ENCODE measurements at places on chromosomes 16 and 17.

GRCh38 chr17:51745993-51746392 lies 412.5 kb downstream of the CA10 start:
- no peak for DNase-seq

GRCh38 chr17:83203073-83203471 lies 123.7 kb downstream of the METRNL start:
- no peak for DNase-seq

DNA sequence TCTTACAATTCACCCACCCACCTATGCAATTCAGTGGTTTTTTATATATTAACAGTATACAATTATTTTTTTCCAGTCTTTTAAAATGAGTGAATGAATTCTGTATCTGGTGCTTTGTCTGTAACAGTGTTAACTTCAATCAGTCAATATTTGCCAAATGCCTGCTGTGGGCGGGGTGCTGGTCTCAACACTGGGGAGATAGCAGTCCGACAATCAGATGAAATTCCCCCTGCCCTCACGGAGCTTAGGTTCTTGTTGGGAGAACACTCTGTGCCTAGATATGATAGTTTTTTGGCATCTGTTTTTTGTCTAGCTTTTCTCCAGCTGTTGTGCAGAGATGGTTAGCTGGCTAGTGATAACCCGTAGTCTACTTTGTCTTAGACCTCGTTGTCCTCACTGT lies 201.1 kb downstream of the SNX29 start:
- no peak for DNase-seq

GRCh38 chr16:86661706-86662105 lies 83.4 kb downstream of the FOXL1 start:
- no peak for DNase-seq

- no peak for DNase-seq
Observed at GRCh38 chr17:33385713-33386112, 92.6 kb upstream of the ASIC2 start.

DNA sequence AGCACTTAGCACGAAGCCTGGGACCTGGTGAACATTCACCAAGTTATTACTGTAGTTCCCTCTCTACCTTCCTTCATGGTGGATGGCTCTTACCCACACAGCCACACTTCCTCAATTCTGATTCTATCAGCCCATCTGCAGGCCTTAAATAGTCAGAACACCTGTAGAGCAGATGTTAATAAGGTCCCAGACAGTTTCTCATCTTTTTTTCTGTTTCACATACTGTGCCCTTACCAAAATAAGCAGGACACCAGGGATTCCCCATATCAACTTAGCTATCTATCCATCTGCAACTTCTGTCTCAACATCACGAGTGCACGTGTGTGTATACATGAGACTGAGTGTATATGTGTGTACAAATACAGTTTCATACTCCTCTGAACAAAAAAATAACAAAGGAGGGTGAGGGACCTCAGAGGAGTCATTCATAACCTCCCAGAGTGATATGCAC lies 2.8 kb downstream of the RECQL5 start:
- peak; percentile 68 for DNase-seq

DNA sequence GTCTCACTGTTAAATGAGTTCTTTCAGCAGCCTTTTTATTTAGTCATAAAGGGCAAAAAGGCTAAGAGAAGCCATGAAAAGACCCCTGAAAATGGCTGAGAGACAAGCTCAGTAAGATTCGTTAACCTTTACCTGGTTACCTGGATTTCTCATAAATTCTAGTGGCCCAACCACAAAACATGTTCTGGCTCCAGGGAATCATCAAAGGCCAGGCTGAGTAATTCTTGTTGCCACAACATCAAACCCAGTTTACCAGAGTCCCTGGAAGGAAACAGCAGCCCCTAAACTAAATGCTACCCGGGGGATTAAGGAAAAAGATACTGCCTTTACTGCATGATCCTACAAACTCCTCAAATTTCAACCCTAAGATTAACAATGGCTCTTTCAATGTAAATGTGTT lies 15.8 kb downstream of the CYTH1 start:
- no peak for DNase-seq

DNA sequence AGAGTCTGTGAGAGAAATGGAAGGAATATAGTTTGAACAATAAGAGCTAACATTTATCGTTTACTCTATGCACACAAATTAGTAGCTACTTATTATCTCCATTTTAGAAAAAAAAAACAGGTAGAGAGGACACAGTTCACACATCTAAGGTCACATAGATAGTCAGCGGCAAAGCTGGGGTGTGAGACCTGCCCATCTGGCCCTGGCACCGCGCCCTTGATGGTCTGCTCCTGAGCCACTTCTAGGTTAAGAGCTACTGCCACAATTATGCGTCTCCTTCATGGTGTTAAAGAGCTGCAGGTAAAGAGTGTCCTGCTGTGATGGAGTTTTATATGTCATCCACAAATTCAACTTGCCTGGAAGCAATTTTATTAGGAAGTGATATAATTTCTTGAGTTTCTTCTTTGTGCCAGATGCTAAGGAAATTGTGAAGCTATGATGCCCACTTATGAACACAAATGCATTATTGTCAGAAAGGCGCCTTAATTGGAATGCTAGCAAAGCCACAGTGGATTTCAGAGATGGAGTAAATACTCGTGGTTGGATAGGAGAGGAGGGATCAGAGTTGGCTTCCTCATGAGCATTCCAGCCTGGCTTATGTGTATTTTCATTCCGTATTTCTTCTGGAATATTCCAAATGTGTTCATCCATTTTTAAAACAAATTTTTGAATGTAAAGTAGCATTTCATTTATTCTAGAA lies 21.3 kb upstream of the MFSD6L start:
- DNase-seq, result no peak

GRCh38 chr17:10927712-10928111 lies 89.8 kb upstream of the PIRT start:
- no peak for DNase-seq

DNA sequence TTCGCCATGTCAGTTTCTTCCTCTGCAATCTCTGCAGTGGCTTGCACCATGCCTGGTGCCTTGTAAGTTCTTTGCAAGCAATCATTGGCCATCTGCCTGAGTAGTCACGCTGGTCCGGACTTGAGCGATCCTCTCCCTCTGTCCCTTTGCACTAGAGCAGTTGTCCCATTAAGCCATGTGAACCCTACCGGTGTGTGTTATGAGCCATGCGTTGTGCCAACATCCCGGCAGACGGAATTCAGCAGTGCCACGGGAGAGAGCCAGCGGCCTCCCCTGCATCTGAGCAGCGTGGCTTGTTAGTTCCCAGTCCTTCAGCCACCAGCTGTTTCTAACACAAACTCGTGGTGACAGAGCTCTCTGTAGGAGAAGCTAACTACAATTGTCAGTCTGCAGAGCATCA lies 275.1 kb upstream of the HSBP1 start:
- no peak for DNase-seq

GRCh38 chr17:51802544-51802943 lies 356.0 kb downstream of the CA10 start:
- no peak for DNase-seq

DNA sequence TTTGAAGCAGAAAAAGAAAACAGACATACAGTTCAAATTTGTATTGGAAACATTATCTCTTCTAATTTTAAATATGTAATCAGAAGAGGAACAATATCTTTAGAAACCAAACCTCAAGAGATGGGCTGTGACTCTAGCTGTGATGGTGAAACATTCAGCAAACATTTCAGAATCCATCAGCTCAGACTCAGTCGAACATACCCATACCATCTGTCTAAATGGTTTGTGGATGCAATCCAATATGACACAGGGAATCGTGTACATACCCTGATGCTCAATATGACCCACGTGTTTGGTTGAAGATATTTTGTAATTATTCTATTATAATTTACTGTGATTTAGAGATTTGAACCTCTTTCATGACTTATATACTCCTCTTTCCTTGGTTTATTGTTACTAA lies 665.2 kb upstream of the CDH8 start:
- DNase-seq, result no peak

DNA sequence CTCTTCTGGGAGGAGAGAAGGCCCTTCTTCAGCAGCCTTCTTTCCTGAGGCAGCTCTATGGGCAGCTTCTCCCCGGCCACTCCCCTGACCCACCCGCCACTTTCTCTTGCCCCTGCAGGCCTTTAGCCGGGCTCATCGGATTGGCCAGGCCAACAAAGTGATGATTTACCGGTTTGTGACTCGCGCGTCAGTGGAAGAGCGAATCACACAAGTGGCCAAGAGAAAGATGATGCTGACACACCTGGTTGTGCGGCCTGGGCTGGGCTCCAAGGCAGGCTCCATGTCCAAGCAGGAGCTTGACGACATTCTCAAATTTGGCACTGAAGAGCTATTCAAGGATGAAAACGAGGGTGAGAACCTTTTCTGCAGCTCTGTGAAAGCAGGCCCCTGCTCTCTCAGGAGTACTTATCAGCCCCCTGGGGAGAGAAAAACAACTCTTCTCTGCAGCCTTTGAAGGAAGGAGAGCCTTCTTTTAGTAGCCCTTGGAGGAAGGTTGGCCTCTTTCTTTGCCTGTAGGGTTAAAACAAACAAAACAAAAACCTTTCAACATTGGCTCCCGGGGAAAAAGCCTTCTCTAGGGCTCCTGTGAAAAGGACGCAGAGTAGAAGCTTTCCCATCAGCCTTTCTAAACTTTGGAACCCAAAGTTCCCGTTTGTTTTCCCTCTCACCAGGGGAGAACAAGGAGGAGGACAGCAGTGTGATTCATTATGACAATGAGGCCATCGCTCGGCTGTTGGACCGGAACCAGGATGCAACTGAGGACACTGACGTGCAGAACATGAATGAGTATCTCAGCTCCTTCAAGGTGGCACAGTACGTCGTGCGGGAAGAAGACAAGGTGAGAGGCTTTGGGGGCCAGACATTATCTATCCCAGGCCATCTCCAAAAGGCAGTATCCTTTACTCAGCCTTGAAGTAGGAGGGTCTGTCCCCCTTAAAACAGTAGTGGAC lies 12.7 kb downstream of the RNF227 start:
- no peak for DNase-seq

- no peak for DNase-seq
Observed at GRCh38 chr17:53837131-53837530, 14.4 kb downstream of the KIF2B start.

GRCh38 chr17:76723812-76724211 lies 2.6 kb downstream of the JMJD6 start:
- no peak for DNase-seq
